ENCODE measurements at places on chromosomes 2 and 18.

DNA sequence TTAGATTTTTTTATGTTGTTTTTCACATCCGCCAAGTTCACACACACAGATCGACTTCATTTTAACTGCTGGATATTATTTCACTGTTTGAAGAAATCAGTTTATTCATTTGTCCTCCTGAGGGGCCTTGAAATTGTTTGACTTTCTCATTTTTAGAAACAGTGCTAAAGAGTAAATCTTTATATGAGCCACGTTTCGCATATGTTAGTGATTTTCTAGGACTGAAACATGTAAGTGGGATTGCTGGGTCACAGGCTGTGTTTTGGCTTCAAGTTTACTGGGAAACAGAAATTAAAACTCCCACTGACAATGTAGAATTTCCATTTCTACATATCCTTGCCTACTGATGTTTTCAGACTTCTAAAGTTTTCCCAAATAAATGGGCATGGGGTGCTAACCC is 363.8 kb downstream of the NCKAP5 start:
- DNase-seq = no peak

DNA sequence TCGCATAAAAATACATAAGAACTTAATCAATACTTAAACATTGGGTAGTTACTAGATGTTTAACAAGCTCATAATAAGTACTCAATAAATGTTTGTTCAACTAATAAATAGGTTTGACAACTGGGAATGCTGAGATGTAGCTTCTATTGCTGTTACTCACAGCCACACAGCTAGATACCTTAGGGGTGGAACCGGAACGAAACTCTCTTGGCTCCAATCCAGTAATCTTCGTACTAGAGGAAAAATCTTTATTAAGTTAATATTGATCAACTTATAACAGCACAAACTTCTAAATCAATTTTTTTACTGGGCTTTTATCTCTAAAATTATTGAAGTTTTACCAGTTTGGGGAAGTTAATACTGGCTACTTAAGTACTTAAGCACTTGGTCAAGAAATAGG is 247.8 kb downstream of the PAX3 start:
- DNase-seq = no peak

DNA sequence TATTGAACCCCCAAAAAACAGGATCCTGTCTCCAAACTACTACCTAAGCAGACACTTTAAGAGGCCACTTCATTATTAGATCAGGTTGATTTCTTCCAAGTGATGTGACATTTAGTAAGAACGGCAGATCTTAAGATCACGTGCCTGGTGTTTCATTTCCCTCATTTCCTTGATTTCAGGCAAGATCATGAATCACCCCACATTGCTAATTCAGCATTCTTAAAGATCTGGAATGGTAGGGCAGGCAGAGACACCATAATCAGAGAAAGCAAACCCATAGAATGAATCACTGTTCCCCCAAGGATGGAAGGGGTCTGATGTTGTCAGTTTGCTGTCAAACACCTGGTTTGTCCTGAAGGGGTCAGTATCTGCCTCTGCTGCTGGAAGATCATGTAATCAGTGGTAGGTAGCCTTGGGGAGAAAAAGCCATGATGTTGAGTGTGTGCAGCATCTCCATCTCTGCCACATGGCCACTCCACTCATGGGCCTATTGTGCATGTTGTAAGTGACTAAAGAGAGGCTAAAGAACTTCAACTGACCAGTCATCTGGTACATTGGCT is 133.9 kb downstream of the ARHGAP15 start:
- no peak for DNase-seq

- no peak for DNase-seq
Measured at GRCh38 chr2:171909266-171909665, 13.0 kb upstream of the HAT1 start.

- no peak for DNase-seq
Measured at GRCh38 chr2:224284134-224284946, 117.6 kb downstream of the FAM124B start.

DNA sequence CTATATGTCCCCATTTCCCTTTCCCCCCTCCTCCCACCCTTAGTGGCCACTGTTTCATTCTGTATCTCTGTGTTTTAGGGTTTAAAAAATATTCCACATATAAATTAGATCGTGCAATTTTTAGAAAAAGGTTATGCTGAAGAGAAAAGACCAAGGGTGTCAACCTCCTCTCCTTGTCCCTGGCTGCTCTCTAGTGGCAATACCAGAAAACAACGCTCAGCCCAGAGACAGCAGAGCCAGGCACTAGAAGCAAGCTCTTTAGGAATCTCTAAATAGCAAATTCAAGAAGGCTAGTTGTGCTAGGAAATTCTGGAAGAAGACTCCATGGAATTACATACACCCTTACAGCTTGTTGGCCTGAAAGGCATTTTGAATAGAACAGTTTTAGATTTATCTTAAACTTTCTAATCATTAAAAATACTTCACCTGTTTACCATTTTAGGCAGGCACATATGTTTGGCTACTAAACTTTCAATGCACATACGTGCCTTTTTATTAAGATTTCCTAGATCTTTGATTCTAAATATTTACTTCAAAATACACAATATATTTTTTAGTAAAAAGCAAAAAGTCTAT is 35.1 kb upstream of the RASGRP3 start:
- DNase-seq = no peak

DNA sequence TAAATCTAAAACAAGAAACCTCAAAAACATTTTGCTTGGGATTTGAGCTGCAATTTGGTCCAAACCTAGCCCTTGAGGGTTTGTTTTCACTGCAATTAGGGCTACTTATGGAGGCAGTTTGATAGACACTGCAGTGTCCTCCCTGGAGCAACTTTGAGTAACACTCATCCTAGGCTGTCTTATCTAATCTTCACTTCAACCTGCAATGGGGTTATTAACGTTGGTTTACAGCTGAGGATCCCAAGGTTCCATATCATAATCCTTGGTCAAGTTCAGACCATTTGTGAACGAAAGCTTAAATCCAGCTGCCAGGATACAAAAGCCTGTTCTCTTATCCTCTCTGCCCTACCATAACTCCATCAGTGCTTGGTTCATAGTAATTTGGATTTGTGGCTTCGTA is 2.5 kb downstream of the ANXA4 start:
- DNase-seq = no peak

DNA sequence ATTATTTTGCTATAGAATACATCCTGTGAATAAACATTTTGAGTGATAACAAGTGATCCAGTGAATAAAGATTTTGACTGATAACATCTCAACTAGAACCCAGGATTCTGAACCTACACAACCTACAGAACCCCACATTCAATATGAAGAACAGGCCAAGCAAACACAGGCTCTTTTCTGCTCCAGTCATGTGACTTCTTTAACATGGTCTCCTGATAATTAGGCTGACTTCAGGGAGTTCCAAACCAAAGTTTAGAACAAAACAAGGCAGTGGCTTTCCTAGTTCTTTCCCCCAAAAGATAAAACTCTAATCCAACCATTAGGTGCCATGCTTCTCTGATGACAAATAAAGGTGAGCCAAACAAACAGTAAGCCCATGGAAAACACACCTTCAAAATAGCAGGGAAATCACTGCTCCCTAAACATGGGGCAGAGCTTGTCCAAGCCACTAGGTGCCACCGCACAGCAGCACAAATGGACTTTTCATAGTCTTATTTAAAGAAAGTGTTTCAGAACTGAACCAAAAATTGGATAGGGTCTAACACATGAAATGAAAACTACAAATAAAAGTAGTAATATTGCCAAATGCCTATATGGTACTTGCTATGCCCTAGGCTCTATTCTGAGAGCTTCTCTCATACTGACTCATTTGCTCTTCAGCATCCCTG is 95.3 kb downstream of the EVA1A start:
- no peak for DNase-seq

DNA sequence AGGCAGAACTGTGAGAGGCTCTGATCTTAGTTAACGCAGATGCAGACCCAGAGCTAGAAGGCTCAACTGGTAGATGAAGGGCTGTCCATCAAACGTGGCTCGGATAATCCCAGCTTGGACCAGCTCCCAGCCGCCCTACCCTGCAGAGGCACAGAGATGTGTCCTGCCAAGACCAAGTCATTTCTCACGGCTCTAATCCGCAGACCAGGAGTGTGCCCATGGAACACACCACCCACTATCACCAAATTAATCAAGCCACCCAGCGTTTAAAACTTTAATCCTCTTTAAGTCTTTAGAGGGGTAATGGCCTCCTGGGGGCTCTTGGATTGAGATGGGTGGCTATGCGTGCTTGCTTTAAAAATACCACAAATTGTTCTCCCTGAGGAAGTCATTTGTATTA is 17.5 kb downstream of the LYPD1 start:
- no peak for DNase-seq

DNA sequence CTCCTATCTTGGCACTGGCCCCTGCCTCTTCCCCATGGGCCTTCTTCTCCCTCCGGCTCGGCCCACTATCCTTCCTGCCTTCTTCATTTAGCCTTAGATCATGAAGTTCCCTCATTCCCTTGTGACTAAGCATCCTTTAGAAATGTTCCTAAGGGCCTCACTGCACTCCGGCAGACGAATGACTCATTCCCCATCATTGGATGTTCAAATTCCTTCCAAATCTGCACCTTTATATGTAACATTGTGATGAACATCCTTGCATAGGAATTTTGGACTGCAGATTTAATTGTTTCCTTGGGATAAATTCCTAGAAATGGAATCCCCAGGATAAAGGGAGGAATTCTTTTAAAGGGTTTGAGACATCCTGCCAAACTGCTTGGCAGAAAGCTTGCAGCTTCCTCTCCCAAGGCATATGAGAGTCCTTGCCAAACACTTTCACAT is 19.0 kb downstream of the CRACDL start:
- no peak for DNase-seq

DNA sequence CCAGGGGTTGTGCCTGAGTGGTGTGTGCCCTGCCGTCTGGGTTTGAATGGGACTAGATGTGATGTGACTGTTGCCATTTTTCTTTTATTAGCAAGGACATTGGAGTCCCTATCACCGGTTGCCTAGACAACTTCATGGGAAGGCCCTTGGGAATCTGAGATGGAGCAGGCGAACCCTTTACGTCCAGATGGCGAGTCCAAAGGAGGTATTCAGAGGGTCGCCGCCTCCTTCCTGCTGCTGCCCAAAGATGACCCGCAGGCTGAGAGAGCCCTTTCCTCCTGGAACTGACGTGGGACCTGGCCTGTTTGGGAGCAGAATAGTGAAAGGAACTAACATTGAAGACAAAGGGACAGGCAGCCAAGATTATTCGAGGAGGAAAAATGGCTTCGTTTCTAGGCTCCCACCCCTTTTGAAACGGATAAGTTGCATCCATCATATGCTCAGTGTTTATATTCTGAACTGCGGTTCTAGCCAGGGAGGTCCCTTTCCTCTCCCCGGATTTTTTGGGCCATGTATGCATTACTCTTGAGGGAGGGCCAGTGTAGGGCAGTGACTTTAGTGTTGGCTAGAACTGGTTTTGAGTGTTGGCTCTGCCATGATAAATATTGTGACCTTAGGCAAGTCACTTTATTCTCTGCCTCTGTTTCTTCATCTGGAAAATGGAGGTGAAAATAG is 673 bp downstream of the CENPO start:
- DNase-seq = no peak

GRCh38 chr18:57088883-57089282 is 58.0 kb upstream of the BOD1L2 start:
- DNase-seq = no peak

- DNase-seq = no peak
Measured at GRCh38 chr2:234257859-234258561, 207.5 kb downstream of the SPP2 start.

GRCh38 chr18:2794159-2794558 is 52.6 kb upstream of the EMILIN2 start:
- no peak for DNase-seq

GRCh38 chr2:72211777-72212485 is 64.3 kb upstream of the CYP26B1 start:
- DNase-seq = no peak

DNA sequence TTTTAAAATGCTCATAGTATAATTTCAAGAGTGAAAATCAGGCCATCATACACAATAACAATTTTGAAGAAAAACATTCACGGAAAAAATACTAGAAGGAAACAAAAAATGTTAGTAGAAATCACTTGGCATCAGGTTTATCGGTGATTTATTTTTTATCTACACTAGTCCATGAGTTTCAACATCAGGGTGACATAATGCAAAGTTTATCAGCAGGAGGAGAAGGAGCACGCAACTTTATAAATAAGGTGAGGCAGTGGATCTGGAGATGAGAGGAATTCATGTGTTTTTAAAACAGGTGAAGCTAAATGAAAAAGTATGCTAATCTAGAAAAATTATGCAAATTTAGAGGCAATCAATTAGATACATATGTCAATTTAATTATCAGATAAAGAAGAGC is 54.2 kb downstream of the MGAT4A start:
- DNase-seq = no peak

GRCh38 chr2:29412197-29412925 is 297.1 kb downstream of the CLIP4 start:
- DNase-seq = no peak

GRCh38 chr2:183709829-183710228 is 585.6 kb downstream of the NUP35 start:
- DNase-seq = no peak

GRCh38 chr2:288758-289361 is 969 bp upstream of the ALKAL2 start:
- no peak for DNase-seq

DNA sequence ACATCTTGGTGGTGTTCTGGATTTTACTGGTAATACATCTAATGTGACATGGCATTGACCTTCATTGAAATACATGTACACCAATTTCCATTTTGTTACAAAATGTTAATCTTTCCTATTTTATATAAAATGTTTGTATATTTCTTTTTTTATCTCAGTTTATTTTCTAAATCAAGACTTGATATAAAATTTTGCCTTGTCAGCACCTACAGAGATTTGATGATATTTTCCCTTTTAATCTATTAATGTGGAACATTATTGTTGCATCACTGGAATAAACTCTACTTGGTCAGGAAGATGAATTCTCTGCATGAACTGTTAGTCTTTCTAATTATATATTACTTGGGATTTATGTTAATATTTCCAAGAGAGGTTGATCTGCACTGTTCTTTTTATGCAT is 294.0 kb upstream of the ETAA1 start:
- no peak for DNase-seq

DNA sequence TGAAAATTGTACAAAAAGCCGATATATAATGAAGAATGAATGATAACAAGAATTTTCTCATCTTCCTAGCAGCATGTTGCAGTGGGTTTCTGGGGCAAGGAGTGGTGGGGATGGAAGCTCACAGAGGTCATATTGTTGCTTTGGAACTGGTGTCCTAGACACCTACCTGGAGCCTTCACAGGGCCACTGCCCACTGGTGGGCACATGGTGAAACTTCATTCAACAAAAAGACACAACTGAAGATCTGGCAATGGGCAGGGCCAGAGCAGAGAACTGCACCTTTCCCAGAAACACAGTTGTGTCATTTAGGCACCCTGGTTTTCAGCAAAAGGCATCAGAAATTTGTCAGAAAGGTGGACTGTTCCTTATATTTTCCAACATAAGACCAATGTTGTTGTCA is 115.3 kb downstream of the FHOD3 start:
- no peak for DNase-seq

Data from left lobe of liver (tissue), 2 donors.